ENCODE measurements at places on chromosomes 6 and 20.
A peak's percentile ranks its signal among the peaks of the same experiment; 100 is the strongest.

- DNase-seq = no peak
Measured at GRCh38 chr20:17042122-17042521, 184.7 kb upstream of the PCSK2 start.

DNA sequence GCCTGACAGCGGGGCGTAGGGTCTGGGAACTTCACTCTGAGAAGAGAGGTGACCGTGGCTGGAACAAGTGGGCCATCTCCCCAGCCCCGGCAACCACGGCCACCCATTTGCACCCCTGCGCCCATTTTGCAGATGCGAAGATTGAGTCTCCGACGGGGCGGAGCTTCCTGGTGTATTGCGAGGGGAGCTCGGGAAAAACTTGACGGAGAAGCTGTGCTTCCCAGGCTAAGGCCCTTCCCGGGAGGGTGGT, 653 bp downstream of the ZNF335 start:
- DNase-seq = no peak

- no peak for DNase-seq
Measured at GRCh38 chr6:27406085-27406484, 17.5 kb downstream of the ZNF391 start.

- DNase-seq = peak; percentile 76
Measured at GRCh38 chr20:23340524-23340923, 10.1 kb upstream of the NXT1 start.

GRCh38 chr6:48535582-48536009, 424.6 kb upstream of the PTCHD4 start:
- DNase-seq = no peak

Measured in suppressor macrophage treated with lipopolysaccharide for 1 hour (primary cell).